ENCODE measurements at places on chromosomes 2 and 18.

DNA sequence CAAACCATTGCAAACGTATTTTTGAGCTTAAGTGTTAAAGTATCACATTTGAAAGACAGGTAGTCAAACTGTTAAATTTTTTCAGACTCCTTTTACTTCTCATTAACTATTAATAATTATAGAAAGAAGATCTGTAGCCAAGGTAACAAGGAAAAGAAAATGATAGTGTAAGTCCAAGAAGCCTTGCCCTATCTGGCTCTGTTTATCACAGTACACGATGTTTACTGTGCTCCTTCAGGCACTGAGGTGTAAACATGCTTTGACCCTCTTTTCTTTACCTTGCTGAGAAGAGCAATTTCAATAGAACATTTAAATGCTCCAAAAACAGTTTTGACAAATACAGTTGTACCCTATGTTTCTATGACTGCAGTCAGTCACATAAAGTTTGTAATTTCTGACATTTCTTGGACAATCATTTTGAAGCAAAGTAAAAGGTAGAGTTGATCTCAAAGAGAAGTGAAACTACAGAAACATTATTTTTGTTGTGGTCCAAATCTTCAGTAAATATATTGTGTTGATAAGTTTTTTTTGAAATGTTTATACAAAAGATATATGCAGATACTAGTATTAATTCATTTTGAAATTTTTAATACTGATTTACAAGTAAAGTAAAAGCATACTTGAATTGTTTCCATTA, 152.6 kb upstream of the KYNU start:
- H3K27ac ChIP-seq: no peak overlapping the region
- no peak overlapping the region for H3K4me3 ChIP-seq
- H3K27me3 ChIP-seq: no peaks in the 10 kb centered on the region
- no peak for DNase-seq

GRCh38 chr18:40019797-40020392, 1935.1 kb upstream of the PIK3C3 start:
- DNase-seq: peak; percentile 16
- no peaks in the 10 kb centered on the region for H3K36me3 ChIP-seq
- no peak overlapping the region for H3K4me3 ChIP-seq
- no peak overlapping the region for H3K27ac ChIP-seq
- H3K4me1 ChIP-seq: no peaks in the 10 kb centered on the region
- H3K27me3 ChIP-seq: no peaks in the 10 kb centered on the region

GRCh38 chr2:120430501-120430830, 84.5 kb downstream of the INHBB start:
- H3K27ac ChIP-seq: no peak overlapping the region
- no peaks in the 10 kb centered on the region for H3K36me3 ChIP-seq
- DNase-seq: no peak
- no peaks in the 10 kb centered on the region for H3K27me3 ChIP-seq
- H3K4me3 ChIP-seq: no peak overlapping the region

DNA sequence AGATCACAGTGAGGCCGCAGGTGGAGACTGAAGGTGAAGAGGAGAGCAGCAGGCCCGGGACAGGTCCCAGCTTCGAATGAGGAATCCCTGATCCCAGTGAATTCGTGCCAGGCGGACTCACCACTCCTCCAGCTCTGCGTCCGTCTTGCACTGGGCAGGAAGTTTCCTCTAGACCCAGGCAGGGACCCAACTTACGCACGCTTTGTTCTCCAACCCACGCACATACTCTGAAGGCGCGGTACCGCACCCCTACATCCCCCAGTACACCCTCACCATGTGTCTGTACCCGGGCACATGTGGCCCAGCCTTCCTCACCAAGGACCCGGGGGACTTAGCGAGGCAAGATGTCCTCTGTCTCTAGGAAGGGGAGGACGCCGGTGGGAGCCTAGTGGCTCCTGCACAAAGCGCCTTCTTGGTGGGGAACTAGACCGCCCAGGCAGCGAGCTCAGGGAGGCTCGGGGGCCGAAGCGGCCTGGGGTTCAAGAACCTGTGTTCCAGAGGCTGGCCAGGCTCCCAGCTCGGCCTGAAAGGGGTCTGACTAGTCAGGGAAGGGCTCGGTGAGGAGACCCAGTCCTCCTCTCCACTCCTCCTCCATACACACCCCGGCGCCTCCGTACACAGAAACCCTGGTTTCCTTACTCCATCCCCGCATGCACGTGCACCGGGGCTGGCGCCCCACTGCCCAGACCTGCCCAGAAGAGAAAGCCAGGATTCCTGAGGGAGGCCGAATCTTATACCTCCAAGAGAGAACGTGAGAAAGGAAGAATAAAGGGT, 38.3 kb upstream of the ATP6V1B1 start:
- DNase-seq: no peak
- H3K4me1 ChIP-seq: no peaks in the 10 kb centered on the region
- H3K4me3 ChIP-seq: no peak overlapping the region
- H3K36me3 ChIP-seq: no peaks in the 10 kb centered on the region
- no peak overlapping the region for H3K27ac ChIP-seq

- DNase-seq: peak; percentile 44
- no peaks in the 10 kb centered on the region for H3K27me3 ChIP-seq
- no peak overlapping the region for H3K4me3 ChIP-seq
- no peaks in the 10 kb centered on the region for H3K36me3 ChIP-seq
- H3K27ac ChIP-seq: no peak overlapping the region
- peaks cover 7% of the 10 kb centered on the region for H3K4me1 ChIP-seq
Measured at GRCh38 chr2:122515731-122516290, 760.4 kb downstream of the TSN start.

Data from mesendoderm (in vitro differentiated cells).